AG04450 (cell line): ENCODE measurements at places on chromosomes 1 and 21.

GRCh38 chr1:53771648-53772047 is 32.7 kb upstream of the GLIS1 start:
- peak; percentile 65 for DNase-seq

- DNase-seq = no peak
These were observed 124.2 kb upstream of the B3GALT2 start for GRCh38 chr1:193310564-193310963.

DNA sequence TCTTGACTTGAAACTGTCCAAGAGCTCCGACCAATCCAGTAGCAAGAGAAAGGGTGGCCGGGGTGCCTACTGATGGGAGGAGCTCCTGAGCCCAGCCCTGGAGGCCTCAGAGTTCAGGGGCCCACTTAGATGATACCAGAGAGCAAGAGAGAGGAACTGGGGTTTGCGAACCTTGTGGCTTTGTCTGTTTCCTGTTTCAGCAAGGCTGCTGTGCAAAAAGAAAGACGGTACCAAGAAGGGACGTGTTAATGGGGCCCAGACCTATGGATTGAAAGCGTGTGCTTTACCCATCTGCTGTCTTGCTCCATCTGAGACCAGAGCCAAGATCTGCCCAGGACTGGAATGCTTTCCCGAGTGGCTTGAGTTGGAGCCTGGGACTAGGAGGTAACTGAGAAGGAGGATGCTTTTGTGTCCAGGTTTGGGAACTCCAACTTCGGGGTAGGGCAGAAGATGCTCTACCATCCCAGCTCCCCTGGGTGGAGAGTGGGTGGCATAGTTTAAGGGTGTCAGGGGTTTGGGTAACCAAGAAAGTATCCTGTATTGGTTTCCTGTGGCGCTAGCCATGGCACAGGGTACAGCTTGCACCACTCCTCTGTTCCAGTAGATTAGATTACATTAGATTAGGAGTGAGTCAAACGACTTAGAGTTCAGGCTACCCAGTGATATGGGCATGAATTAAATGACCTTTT is at the start of gene TRAF3IP3:
Gene TRAF3IP3 (plus strand): TSS at position 128 of the 689 bp plus-strand sequence. CDS start 3,987 bp downstream, outside the sequence.
- no peak for DNase-seq

- no peak for DNase-seq
These were observed 26.2 kb downstream of the MPZL1 start for GRCh38 chr1:167747988-167748387.

DNA sequence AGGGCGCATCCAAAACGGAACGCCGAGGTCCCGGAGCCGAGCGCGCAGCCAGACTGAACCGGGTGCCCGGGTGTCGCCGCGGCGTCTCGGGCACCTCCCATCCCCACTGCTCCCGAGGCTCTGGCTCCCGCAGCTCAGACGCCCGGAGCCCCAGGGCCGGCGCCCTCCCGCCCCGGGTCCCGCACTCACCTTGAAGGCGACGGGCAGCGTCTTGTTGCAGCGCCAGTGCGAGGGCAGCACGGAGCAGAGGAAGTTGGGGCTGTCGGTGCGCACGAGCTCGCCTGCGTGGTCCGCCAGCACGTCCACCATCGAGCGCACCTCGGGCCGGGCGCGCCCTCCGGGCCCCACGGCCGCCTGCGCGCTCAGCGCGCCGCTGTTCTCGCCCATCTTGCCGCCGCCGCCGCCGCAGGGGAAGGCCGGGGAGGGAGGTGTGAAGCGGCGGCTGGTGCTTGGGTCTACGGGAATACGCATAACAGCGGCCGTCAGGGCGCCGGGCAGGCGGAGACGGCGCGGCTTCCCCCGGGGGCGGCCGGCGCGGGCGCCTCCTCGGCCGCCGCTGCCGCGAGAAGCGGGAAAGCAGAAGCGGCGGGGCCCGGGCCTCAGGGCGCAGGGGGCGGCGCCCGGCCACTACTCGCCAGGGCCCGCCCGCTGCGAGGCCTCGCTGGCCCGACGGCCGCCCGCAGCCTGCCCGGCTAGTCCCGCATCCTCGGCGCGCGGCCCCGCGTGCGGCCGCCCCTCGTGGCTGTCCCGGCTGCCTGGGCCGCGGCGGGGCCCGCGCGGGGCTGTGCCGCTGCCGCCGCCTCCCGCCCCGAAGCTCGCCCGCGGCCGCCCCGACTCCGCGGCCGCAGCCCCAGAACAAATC is 447 bp downstream of the RUNX3 start:
- no peak for DNase-seq

DNA sequence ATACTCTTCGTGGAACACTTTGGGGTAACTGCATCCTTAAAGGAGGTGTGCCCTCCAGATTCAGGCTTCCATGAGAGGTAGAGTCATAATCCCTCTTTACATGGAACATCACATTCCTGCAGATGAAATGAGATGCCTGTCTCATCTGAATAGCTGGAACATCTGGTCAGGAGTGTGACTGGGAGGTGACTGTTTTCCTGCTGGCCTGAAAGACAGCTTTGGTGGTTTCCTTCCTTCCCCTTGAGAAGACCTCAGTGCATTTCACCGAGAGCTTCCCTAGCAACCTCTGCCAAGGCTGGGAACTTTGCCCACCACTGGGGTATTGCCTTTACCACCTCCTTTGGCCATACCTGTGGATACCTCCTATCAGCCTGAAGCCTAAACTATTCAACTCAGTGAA is 46.7 kb upstream of the GUCA2A start:
- DNase-seq = no peak

GRCh38 chr1:8407652-8408051 is 89.7 kb downstream of the SLC45A1 start:
- no peak for DNase-seq

DNA sequence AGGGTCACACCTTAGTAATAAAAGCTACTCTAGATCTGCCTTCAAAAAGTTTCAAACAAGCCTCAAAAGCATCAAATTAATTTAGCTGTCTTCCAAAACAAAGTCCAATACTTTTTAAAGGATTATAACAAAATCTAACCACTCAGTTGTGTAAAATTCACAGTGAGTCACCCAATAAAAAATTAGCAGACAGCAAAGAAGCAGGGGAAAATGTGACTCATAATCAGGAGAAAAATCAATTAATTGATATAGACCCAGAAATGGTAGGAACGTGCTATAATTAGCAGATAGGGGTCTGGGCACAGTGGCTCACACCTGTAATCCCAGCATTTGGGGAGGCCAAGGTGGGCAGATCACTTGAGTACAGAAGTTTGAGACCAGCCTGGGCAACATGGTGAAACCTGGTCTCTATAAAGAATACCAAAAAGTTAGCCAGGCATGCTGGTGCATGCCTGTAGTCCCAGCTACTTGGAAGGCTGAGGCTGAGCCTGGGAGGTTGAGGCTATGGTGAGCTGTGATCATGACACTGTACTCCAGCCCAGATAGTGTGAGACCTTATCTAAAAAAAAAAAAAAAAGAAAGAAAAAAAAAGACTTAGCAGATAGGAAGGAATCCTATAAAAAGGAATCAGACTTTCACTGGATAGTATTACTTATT is 8.1 kb upstream of the MYOG start:
- DNase-seq = no peak

DNA sequence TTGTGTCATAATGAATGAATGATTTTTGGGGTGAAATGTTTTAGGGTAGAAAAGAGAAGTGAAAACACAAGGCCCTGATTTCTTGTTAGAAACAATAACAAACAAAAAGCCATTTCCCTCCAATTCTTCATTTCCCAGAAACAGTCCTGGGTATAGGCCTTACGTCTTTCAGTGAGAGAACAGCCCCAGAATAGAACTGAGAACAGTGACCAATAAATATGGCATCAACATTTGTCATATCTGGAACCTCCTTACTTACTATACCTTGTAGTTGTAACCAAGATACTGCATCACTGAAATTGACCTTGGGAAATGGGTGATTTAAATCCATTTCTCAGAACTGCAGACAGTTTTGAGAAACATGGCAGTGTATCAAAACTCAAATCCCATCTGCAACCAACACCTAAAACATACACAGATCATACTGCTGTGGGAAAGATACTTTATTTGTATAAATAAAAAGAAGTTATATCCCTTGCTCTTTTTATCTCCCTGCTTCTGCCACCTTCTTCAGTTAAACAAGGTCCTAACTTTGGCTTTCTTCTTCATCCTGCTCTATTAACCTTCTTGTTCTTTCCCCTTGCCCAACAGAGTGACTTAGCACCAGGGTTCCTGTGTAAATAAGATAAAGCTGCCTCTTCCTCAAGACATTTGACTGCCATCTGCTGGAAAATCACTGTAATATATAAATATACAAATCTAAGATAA is 19.5 kb downstream of the XKR8 start:
- DNase-seq = peak; percentile 48

DNA sequence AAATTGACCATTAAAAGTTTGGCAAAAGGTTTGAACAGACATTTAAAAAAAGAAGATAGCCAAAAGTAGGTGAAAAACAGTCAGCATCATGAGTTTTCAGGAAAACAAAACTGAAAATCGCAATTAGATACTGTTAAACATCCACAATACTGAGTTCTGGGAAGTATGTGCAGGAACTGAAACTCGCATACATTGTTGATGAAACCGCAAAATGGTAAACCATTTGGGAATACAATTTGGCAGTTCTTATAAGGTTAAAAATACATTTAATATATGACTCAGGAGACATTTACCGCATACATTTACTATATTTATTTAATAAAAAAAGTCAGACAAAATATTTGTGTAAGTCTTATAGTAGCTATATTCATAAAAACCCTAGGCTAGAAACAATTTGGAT is 393.2 kb downstream of the COL11A1 start:
- no peak for DNase-seq

GRCh38 chr21:27678511-27678910 is 711.6 kb upstream of the ADAMTS5 start:
- no peak for DNase-seq

GRCh38 chr21:15191342-15191741 is 126.5 kb upstream of the NRIP1 start:
- no peak for DNase-seq

DNA sequence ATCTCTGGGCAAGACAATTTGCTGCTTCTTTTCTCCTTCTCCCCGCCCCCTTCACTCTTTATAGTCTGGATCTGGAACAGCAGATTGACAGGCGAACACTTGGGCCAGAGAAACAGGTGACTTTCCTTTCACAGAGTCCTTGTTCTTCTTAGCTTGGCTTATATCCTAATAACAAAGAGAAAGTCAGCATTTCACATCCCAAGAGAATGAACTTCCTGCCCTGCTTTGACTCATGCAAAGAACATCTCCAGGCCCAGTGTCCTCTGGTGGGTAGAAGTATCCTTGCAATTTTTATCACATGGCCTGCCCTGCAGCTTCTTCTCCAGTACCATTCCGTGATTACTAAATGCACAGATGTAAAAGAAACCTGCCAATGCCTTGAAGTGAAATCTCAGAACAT is 764.4 kb downstream of the ADGRL2 start:
- DNase-seq = no peak

DNA sequence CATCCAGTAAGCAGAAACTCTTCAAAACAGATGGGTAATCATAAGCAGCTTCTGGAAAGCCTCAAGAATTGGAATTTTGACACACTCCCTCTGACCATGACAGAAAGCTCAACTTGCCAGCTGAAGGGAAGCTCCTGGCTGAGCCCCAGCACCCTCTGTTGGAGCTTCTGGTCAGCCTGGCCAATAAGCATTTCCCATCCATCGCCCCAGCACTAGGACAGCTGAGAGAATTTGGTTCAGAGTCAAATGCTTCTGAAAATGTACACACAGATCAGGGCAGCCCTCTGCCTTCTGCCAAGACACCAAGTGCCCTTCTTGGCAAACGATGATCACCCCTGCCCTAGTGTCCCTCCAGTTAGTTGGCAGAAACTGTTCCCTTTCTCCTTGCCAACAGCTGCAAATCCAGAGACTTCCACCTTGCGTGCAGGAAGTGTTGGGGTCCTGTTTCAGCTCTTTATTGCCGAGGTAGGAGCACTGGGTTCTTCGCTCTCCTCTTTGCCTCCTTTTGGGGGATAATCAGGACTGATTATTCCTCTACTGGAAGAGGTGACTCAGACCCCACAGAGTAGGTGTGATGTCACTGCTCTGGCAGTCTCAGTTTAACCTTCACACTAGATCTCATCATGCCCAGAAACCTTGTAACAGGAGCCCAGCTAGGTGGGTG is 11.9 kb downstream of the PIGV start:
- DNase-seq = no peak

DNA sequence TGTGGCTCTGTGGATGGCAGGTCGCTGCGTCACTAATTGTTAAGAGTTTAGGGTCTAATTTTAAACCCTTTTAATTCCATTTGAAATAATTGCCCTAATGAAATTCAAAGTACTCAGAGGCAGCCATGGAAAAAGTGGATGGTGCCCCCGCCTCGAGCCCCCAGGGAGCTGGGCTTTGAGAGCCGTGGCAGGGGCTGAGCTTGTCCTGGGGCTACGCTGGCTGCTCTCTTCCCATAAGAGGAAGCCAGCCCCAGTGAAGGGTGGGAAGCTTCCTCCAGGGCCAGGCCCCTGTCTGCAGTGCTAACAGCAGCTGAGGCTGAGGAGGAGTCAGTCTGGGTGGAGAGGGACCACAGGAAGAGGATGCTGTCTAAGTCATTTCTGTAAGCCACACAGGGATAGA is 315.0 kb upstream of the POU3F1 start:
- no peak for DNase-seq

- peak; percentile 46 for DNase-seq
These were observed 63.4 kb upstream of the L1TD1 start for GRCh38 chr1:62131093-62131725.

DNA sequence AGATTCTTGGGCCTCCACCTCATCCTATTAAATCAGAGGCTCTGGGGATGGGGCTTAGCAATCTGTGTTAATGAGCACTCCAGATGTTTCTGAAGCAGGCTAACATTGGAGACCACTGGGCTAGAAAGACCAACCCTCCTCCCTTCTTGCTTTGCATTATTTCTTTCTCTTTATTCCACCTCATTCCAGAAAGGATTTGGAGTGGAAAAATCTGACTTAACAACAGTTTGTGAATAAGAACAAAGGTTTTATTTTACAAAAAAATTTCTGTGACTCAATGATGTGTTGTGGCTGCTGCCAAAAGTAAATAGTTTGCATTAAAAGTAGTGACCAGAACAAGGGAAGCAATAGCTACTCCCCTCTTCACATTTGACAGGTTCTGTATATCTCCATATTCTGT is 79.4 kb downstream of the TGFB2 start:
- no peak for DNase-seq

DNA sequence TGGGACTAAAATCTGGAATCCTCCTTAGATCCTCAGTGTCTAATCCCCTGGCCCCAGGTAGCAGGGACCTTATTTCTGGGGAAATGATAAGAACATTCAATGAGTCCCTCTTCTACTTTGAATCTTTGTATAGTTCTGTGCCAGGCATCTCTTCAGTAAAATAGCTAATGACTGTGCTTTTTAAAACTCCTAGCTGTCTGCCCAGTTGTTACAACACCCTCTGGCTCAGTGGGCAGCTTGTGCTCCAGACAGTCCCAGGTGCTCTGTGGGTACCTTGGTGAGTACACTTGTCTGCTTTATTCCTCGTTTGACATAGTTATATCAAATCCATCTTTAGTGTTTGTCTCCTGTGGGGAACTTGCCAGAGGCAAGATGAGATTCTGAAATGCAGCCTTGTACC is 18.0 kb downstream of the TGFB2 start:
- DNase-seq = no peak
